ENCODE measurements at places on chromosomes 11 and 22. TPM values are rescaled to one million over a fixed set of nuclear protein-coding genes. Genes with fewer than 3 reads are reported as not detected.

Gene TMEM86A
- total RNA-seq = 2.5 TPM

Gene OR5P2
- not detected for total RNA-seq

Gene HMOX1
- 10.6 TPM for total RNA-seq

Gene C11orf52
- total RNA-seq = 0.69 TPM

Gene MCHR1
- total RNA-seq = 12.8 TPM

Gene PRR5
- 4.9 TPM for total RNA-seq

Gene PIH1D2
- total RNA-seq = 4.0 TPM

Gene MYRF
- 1.9 TPM for total RNA-seq

Gene SAA1
- not detected for total RNA-seq

Gene TMEM191C
- 3.0 TPM for total RNA-seq

Gene RRM1
- 61.7 TPM for total RNA-seq

Gene KCNJ1
- 0.47 TPM for total RNA-seq

Gene P2RX6
- 0.92 TPM for total RNA-seq

Gene KRTAP5-2
- total RNA-seq = 0.54 TPM

Gene DBX1
- not detected for total RNA-seq

Gene GSTT2B
- total RNA-seq = not detected

Gene BRSK2
- 33.7 TPM for total RNA-seq

Gene PRPF19
- 58.6 TPM for total RNA-seq

Gene SLC25A17
- total RNA-seq = 21.7 TPM

Gene PLAAT2
- total RNA-seq = 1.3 TPM

Gene MMP1
- not detected for total RNA-seq

Gene FREY1
- total RNA-seq = 5.1 TPM

Gene RAPSN
- not detected for total RNA-seq

Gene PRODH
- total RNA-seq = 13.7 TPM

Gene TMEM41B
- total RNA-seq = 40.1 TPM

Gene CCDC86
- total RNA-seq = 12.5 TPM

Gene TH
- total RNA-seq = 2.0 TPM

Gene OR4S1
- total RNA-seq = not detected

Gene LGALS12
- total RNA-seq = not detected

Gene EFCAB6
- 10.8 TPM for total RNA-seq

Gene RANGAP1
- total RNA-seq = 57.4 TPM

Gene PRG2
- 0.27 TPM for total RNA-seq

Gene CASP5
- total RNA-seq = not detected

Gene OR52N4
- 0.31 TPM for total RNA-seq

Gene FOLR1
- 2.2 TPM for total RNA-seq

Gene SLC5A12
- total RNA-seq = 3.3 TPM

Gene PLAAT3
- total RNA-seq = 14.8 TPM

Gene KCTD21
- total RNA-seq = 6.6 TPM

Gene NDUFA6
- 102 TPM for total RNA-seq

Gene GRIA4
- 54.2 TPM for total RNA-seq

Gene SOX10
- total RNA-seq = 1.5 TPM

Gene RAB38
- total RNA-seq = 1.2 TPM

Gene INS
- not detected for total RNA-seq

Gene POU2F3
- total RNA-seq = 16.8 TPM

Gene EHF
- 0.36 TPM for total RNA-seq

Gene KCNJ5
- 3.6 TPM for total RNA-seq

Gene NCR3LG1
- total RNA-seq = 11.4 TPM

Gene TYMP
- 1.7 TPM for total RNA-seq

Gene TRIM6
- total RNA-seq = 1.8 TPM

Gene POU2AF3
- 0.81 TPM for total RNA-seq

Gene ZNRD2
- total RNA-seq = 60.1 TPM

Gene HORMAD2
- total RNA-seq = not detected

Gene TRIM51
- not detected for total RNA-seq

Gene OTOG
- total RNA-seq = 0.22 TPM

Gene PTPN5
- 0.11 TPM for total RNA-seq

Gene VPS51
- 58.9 TPM for total RNA-seq

Gene DGCR6
- total RNA-seq = 9.1 TPM

Gene HNRNPUL2
- total RNA-seq = 42.3 TPM
